DMS153 (cell line): ENCODE measurements at places on chromosomes 13 and 19.

GRCh38 chr19:48493718-48494401 is 17.8 kb downstream of the LMTK3 start:
- DNase-seq: no peak

- no peak for DNase-seq
Observed at GRCh38 chr13:20654156-20654555, 49.3 kb upstream of the IL17D start.

GRCh38 chr13:28545583-28546333 is 50.8 kb upstream of the FLT1 start:
- DNase-seq: peak; percentile 79

DNA sequence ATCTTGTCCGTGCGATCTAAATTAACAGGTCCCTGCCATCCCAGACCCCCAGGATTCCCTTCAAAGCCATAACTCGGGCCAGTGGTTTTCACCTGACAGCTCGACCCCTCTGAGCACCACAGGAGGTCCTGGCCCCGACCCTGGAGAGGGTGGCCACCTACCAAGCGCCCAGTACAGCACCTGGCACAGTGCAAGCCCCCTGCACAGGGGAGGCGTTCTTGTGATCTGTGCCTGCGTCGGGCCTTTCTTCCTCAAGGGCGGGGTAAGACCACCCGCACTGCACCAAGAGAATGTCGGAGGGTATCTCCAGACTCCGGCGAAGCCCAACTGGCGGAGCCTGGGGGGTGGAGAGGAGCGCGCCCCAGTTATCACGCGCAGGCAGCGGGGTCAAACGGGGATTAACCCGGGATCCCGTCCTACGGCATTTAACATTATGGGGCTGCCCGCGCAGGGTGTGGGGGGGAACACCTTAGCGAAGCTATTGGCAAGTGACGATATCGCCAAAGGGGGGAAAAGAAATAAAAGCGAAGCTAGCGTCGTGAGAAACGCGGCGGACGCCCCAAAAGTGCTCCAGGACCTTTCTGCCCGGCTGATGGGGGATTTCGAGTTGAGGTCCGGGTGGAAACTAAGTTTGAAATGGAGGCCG is 1.3 kb upstream of the HNRNPL start:
- no peak for DNase-seq

DNA sequence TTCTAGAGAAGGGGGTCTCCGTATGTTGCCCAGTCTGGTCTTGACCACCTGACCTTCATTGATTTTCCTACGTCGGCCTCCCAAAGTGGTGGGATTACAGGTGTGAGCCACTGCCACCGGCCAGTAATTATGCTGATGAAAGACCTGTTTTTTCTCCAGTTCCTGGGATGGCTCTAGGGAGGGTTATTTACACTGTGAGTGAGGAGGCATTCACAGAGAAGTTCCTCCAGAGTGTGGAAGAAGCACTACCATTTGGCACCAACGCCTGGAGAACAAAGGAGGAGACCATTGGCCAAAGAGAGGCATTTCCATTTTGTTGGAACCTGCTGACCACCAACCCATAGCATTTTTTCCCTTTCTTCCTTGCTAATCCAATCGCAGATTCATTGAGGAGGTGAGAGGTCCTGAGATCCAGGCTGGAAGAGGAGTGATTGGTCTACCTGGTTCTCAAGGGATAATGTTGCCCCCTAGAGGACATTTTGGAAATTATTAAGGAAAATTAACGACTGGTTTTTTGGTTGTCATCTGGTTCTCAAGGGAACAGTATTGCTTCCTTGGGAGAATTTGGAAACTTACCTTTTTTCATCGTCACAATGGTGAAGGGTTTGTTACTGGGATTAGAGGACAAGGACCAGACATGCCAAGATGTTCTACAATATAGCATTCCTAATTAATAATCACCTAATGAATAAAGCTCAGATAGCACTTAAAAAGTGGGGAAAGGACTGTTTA is 5.5 kb upstream of the SAE1 start:
- peak; percentile 63 for DNase-seq

GRCh38 chr13:26053418-26053980 is 1.7 kb upstream of the SHISA2 start:
- no peak for DNase-seq

DNA sequence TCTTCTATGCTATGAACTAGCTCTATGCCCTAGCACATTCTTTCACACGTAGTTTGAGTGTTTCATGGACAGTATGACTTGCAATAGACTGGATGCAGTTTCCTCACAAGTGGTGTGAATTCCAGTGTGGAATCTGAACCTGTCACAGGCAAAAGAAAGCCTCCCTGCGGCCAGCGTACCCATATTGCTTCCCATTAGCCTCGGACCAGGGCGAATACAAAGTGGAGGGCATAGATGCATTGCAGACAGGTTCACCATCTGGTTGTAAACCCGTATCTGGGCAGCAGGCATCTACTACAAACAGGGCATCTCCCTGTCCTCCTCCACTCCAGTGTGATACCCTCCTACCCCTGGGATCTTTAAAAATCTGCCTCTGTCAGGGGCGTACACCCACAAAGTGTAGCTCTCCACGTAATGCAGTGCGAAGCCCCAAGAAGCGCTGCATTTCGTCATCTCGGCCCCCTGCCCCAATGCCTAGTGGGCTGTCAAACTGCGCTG is 1.4 kb upstream of the CIC start:
- DNase-seq: no peak

- no peak for DNase-seq
Observed at GRCh38 chr19:40279761-40280607, 5.2 kb downstream of the AKT2 start.

GRCh38 chr13:73072239-73072900 is 13.6 kb downstream of the KLF5 start:
- DNase-seq: no peak
